ENCODE measurements at places on chromosomes 5 and 9.
A peak's percentile ranks its signal among the peaks of the same experiment; 100 is the strongest.

GRCh38 chr9:127524373-127524772 is 73.1 kb downstream of the LRSAM1 start:
- no peak for DNase-seq

DNA sequence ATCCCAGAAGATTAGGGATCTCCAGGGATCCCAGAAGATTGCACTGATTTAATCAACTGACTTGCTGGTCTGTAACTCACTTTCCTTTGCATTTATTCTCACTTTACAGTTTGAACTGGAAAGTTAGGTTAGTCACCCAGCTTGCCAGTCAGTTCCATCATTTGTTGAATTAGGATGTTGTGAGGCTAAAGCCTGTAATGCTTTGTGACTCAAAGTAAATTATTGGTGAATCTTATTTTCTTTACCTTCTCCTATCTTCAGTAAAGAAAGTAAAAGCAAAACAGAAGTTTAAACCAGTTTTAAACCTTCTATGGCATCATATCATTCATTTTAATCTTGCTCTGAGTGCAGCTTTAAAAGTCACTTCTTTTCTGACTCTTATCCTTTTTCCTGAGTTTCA is 85.8 kb downstream of the SLC44A1 start:
- no peak for DNase-seq

- DNase-seq, result peak; percentile 51
Observed at GRCh38 chr5:171201310-171201709, 107.7 kb upstream of the TLX3 start.

DNA sequence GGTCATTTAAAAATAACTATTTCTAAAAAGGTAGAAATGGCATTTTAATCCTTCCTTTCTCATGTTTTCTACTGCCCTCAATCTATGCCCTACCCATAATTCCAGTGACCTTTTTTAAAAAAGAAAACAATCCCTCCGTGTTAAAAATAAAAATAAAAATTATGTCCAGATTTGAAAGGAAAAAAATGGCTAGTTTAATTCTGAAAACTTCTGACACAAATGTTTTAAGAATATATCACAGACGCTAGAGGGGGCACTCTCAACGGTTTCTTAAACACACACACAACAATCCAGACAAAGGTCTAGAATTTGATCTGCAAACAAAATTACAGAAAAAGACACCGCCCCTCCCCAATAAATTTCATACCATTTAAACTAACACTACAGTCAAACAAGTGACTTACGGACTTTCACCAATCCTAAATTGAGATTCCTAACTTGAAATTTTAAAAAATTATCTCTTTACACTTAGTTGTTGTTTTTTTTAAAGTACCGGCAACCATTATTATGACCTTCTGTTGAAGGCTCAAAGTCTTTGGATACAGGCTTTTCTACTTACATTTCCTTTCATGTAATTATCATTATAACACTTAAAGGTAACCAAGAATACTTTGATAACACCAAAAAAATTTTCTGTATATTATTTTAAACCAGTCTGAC is 38.2 kb downstream of the CLINT1 start:
- DNase-seq, result peak; percentile 13

- DNase-seq, result no peak
Observed at GRCh38 chr9:116422119-116422979, 264.8 kb upstream of the TRIM32 start.

GRCh38 chr5:32323741-32324140 is 11.0 kb upstream of the MTMR12 start:
- DNase-seq, result no peak

DNA sequence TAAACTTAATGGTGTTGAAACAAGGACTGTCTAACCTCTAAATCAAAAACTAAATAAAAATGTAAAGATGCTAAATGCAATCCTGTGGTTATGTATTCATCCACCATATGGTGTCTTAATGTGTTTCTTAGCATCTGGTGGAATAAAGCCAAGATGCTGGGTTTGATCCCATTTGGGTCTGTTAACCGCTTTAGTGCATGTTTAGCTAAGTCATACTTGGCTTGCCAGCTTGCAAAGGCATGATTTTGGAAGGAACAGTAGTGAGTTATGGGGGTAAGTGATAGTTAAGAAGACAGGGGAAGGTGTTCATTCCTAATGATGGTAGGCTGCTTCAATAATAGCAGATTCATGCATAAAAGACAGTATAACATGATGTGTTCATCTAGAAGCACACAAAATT is 139.0 kb upstream of the SLC27A6 start:
- DNase-seq, result no peak

GRCh38 chr5:60259730-60260129 is 366.2 kb upstream of the PDE4D start:
- no peak for DNase-seq

GRCh38 chr9:75246949-75247348 is 158.6 kb downstream of the OSTF1 start:
- DNase-seq, result no peak

GRCh38 chr5:115435778-115436712 is 108.5 kb downstream of the FEM1C start:
- peak; percentile 24 for DNase-seq

- no peak for DNase-seq
Observed at GRCh38 chr5:33713136-33713765, 178.5 kb downstream of the ADAMTS12 start.

GRCh38 chr5:134982230-134982629 is 14.5 kb downstream of the CATSPER3 start:
- no peak for DNase-seq

DNA sequence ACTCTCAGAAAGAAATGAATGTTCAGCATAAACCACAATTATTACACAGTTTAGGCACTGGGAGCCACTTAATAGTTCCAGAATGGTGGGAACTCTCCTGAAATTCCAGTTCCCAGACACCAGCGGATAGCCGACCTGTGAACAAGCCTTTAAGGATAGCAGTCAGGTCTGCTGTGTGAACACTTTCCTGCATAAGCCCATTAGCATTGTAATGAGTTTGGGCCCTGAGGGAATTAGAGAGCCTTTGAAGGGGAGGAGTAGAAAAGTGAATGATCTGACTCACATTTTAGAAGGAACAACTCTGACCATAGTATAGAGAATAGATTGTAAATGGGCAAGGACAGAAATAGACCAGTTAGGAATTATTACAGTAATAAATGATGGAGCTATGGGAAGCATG is 189.1 kb downstream of the ADGRV1 start:
- no peak for DNase-seq

- no peak for DNase-seq
Observed at GRCh38 chr5:77867914-77868313, 91.8 kb upstream of the TBCA start.

DNA sequence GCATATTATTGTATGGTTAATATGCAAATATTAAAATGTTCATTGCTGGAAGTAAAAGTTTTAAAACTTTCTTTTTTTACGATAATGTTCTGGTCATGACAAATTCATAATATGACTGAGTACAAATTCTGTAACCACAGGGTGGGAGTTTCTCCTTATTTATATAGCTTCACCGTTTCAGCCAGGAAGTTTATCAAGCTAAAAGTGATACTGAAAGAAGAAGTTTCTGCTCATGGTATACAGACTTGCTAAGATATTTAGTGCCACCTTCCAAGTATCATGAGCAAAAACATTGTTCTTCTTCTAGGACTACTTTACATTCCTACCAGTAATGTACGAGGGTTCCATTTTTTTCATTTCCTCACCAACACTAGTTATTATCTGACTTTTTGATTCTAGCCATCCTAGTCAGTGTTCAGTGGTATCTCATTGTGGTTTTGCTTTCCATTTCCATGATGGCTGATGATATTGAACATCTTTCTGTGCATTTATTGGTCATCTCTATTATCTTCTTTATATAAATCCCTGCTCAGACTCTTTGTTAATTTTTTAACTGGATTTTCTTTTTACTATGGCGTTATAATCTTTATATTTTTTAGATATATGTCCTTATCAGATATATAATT is 94.2 kb upstream of the PRRC1 start:
- no peak for DNase-seq

DNA sequence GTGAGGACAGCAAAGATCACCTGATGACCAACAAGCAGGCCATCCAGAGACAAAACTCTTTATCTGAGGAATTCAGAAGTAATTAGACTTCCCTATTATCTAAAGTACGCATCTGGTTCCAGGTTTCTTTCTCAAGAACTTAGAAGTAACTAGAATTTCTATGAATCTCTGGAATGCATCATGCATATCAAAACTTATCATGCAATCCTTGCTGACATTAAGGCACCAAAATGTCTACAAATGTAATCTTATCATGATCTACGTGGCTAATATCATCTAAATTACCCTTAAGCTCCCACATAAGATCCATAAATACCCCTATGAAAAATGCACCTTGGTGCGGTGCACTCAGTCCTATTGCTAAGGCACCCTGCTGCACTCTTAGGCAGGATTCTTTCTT is 488.1 kb upstream of the TLE4 start:
- DNase-seq, result no peak

GRCh38 chr5:59058969-59059687 is 476.3 kb downstream of the RAB3C start:
- no peak for DNase-seq

GRCh38 chr9:20499013-20499412 is 123.3 kb downstream of the MLLT3 start:
- no peak for DNase-seq

DNA sequence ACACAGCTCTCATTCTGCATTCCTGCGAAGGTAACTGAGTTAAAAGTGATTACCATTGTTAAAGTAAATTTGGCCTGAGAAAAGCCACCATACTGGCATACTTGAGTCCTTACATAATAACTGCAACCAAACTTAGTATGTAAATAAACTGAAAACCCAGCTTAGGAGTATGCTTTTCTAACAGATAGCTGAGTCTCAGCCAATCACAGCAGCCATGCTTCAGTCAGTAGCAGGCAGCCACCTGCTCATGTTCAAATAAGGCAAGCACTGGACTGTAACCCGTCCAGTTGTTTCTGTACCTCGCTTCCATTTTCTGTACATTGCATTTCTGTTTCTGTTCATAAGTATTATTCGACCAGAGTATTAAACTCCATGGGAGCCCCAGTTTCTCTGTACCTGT is 58.6 kb downstream of the GCNT4 start:
- DNase-seq, result peak; percentile 3

DNA sequence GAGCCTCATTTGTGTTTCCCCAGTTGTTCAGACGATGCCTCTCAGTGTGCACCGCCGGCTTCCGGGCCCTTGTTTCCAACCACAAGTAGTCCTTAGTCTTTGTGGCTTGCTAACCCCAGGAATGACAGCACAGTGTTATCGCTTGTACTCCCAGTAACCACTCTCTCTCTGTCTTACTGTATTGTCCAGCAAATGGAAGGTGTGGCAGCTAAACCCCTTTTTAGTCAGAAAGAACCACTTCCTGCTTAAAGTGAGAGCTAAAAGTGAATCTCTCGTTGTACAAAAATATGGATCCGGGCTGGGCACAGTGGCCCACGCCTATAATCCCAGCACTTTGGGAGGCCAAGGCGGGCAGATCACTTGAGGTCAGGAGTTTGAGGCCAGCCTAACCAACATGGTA is 61.3 kb downstream of the ENC1 start:
- DNase-seq, result no peak

GRCh38 chr9:114709636-114710035 is 27.6 kb upstream of the TEX48 start:
- DNase-seq, result peak; percentile 38

- DNase-seq, result no peak
Observed at GRCh38 chr5:80591352-80591751, 21.3 kb upstream of the ANKRD34B start.
